ENCODE measurements at places on chromosomes 12 and 14.
A peak's percentile ranks its signal among the peaks of the same experiment; 100 is the strongest.

GRCh38 chr14:60758885-60759284 lies 24.3 kb downstream of the MNAT1 start:
- no peak for DNase-seq

- no peak for DNase-seq
These were observed 42.1 kb downstream of the NOC4L start for GRCh38 chr12:132186208-132186856.

DNA sequence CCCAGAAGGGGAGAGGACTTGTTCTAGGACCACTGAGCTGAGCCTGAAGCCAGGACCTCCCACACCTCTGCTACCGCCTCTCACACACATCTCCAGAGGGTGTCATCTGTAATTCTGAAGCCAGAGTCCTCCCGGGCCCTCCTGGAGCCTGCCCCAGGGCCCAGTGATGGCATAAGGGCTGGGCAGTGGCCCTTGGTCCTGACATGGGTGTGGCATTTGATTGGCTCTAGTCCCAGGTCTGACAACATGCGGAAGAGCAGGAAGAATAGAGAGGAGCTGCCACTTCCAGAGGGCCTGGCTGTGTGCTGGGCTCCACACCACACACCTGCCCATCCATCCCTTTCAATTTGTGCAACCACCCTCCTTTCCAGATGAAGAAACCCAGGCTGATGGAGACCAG lies 144.3 kb upstream of the GSC start:
- DNase-seq: no peak

DNA sequence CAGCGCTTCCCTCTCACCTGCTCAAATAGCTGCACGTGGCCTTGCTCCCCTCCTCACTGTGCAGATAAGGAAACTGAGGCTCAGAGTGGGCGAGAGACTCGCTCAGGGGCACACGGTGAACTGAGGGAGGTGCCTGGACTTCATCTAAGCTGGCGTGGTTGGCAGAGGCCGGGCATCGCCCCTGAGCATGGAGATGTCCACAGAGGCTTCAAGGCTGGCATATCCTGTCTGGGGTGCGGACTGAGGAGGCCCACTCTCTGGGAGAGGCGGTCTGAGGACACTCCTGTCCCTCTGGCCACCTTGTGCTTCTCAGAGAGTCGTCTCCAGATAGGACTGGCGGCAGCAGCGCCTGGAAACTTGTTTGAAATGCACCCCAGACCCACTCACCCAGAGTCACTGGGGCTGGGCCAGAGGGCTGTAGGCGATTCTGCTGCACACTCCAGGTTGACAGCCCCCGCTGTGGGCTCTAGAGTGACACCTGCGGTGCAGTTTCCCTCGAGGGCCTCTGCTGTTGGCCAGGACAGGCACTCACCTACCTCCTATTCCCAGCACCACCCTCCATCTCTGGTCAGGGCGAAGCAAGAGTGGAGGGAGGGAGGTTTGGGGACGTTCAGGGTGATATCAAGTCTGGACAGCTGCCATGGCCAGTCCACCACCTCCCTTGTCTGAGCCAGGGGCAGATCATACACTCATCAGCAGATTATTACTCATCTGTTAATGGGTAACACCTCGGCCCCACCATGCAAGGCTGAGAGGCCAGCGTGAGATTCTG lies 11.2 kb upstream of the LBHD2 start:
- DNase-seq: no peak

DNA sequence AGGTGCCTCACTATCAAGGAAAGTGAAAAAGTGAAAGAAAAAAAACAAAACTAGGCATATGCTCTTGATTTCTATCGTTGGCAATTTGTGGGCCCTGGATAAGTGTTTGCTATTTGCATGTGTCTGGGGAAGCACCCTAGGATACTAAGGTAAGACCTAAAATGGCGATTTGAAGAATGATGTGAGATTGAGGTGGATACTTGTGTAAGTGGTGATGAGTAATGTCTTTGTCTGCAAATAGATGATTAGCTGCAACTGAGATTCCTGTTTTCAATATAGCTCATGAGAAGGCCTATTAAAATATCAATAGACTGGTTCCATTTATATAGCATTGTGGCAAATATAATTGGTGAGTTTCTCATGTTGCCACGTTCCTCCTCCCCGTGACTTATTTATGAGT lies 261.7 kb downstream of the NEDD1 start:
- no peak for DNase-seq

DNA sequence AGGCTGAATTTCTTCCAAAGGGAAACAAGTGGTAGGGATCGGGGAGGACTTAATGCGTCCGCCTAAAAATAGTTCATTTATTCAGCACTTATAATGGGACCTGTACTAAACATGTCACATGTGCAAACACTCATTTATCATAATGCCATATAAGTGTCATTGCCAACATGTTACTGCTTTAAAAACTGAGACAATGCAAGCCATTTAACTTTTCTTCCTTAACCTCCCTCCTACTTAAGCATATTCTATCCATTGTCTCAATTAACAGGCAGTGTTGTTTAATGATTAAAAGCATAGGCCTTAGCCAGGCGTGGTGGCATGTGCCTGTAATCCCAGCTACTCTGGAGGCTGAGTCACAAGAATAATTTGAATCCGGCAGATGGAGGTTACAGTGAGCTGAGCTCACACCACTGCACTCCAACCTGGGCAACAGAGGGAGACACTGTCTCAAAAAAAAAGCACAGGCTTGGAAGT lies 13.5 kb upstream of the SCFD1 start:
- DNase-seq: no peak

GRCh38 chr12:121970581-121971300 lies 50.9 kb upstream of the BCL7A start:
- no peak for DNase-seq

- no peak for DNase-seq
These were observed 6.4 kb downstream of the RAD52 start for GRCh38 chr12:943051-943450.

DNA sequence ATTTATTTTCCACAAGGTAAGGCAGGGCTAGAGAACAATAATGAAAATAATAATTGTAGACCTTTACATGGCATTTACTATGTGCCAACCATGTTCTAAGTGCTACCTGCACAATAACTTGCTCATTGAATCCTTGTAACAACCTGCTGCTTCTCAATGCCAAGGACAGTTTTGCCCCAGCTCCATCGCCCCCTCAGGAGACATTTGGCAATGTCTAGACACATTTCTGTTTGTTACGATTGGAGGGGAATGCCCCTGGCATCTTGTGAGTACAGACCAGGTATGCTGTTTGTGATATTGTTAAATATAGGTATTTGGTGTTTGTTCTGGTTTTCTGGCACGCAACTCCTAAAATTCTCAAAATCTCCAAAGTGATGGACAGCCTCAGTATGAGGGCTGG lies 8.1 kb upstream of the ATXN2 start:
- no peak for DNase-seq

GRCh38 chr14:33567023-33567728 lies 383.7 kb downstream of the EGLN3 start:
- no peak for DNase-seq

- DNase-seq: no peak
These were observed 161.0 kb downstream of the RBM19 start for GRCh38 chr12:113804961-113805600.

DNA sequence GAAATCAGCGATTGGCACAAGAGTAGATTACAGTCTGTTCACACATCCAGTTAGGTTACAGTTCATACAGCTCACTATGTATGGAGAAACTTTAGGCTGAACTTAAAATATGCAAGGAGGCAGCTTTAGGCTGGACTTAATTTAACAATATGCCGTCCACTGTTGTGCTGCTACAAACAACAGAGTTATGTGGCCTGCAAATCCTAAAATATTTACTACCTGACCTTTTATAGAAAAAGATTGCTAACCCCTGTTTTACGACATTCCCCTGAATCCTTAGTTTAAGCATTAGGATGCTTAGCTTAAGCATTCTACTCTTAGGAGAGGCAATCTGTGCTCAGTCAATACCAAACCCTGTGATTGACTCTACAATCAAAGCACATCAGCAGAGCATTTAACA lies 50.9 kb downstream of the DAO start:
- DNase-seq: no peak

DNA sequence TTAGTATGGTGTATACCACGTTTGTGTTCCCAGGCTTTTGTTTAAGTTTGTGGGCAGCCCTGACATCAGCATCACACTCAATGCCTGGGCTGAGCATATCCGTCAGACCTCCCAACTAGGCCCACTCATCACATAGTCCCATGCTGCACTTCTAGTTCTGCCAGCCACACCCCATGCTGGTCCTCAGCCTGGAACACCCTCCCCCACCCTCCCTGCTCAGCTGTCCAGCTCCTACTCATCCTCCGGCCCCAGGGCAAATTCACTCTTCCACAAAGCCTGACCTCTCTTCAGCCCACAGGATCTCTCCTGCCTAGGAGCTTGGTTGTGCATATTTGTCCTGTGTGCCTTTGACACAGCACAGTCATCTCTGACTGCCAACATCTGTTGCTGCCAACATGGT lies 3.9 kb upstream of the ENDOU start:
- no peak for DNase-seq

DNA sequence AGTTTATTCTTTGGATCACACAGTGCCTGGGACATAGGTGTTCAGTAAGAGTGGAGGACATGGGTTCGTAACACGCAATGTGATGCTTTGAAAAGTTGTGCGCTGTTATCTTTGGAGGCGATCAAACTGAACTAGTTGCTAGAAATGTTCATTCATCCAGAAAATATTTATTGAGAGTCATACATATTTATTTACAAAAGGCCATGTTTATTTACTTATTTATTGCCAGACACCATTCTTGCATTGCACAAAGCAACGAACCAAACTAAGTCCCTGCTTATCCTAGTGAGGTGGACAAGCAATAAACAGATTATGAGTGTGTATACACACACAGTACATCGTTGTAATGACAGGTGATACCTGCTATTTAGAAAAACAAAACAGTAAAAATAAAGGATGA lies 12.6 kb downstream of the BHLHE41 start:
- DNase-seq: no peak

DNA sequence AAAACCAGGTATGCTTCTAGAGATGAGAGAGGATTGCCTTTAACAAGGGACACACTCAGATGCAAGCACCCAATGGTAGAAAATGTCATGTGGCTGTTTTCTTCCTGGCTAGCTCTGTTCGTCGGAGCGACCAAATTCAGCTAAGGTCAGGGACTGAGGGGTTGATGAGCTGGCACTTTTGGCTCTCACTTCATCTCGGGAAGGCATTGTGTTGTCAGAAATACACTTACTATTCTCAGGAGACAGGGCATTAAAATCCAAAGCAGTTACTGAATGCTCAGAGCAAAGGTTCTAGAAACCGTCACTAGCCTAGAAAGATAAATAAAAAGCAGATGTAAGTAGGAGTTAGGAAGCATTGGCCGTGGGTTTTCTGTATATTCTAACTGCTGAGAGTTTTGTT lies 275.7 kb upstream of the SSTR1 start:
- no peak for DNase-seq

- no peak for DNase-seq
These were observed 42.1 kb downstream of the CIT start for GRCh38 chr12:119835068-119835467.

DNA sequence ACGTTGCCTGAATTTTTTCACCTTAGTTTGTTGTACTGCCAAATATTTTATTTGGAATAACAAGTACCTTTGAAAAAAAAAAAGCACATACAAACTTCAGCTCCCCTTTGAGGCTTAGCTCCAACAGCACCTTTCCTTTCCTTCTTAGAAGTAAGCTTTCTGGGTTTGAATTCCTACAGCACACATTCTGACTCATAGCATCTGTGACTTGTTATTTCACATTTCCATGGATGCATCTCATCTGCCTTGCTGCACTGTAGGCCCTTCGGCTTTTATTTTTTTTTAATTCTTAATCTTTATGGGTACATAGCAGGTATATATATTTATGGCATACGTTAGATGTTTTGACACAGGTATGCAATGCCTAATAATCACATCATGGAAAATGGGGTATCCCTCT lies 7.2 kb downstream of the LGALS3 start:
- no peak for DNase-seq

DNA sequence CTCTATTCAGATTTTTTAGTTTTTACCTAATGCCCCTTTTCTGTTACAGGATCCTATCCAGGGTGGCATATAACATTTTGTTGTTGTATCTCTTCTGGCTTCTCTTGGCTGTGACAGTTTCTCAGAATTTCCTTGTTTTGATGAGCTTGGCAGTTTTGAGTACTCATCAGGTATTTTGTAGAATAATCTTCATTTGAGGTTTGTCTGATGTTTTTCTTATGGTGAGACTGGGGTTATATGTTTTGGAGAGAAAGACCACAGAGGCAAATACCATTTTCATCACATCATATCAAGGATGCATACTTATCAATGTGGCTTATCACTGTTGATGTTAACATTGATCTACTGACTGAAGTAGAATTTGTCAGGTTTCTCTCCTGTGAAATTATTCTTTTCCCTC lies 14.0 kb upstream of the LYZ start:
- peak; percentile 30 for DNase-seq

DNA sequence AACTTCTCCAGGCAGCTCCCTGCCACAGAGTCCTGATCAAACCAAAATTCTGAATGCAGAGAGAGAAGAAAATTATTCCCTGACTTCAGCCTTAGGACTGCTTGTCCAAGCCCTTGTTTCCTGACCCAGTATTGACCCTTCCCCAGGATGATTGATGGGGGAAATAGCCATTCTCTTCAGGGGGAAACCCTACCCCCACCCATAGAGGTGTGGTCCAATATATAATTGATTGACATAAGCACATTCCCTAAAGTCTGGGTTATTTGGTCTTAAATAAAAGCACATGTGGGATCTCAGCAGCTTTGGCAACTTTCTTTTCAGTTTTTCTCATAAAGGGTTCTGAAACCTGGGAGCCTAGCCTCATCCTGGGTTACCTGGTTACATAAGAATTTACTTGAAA lies 201.2 kb upstream of the DDHD1 start:
- no peak for DNase-seq

DNA sequence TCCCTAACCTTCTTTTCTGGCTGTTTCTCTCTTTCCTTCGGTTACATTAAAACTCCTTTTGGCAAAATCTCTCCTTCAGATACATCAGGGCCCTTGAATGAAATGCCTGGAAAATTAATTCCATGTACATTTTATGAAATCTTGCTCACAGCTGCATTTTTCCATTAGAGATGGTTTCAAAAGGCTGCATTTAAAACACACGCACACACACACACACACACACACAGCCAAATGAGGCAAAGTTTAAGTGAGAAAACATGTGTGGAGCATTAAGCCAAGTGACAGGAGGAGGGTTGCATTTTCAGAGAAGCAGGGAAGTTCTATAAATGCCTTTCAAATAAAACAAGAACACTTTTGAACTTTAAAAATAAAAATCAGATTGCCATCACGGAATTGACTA lies 216.4 kb downstream of the LRIG3 start:
- DNase-seq: no peak

DNA sequence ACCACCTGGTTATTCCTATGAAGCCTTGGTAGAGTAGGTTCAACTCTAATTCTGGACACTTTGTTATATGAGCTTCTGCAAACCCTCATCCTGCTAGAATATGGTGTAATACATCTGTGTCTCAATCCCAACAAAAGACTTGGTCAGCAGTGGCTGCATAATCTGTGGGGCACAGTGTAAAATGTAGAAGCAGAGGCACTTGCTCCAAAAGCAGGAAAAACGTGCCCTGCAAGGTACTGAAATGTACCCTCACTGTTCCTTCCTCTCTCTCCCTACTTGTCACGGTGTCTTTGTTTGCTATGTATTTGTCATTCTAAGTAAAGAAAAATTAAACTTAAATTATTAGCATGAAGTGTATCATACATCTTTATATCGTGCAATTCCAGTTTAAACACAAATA lies 267.9 kb downstream of the BCL11B start:
- DNase-seq: no peak
